ENCODE measurements at places on chromosomes 2 and 18.

- DNase-seq, result no peak
Measured at GRCh38 chr2:120177001-120177621, 46.1 kb downstream of the TMEM185B start.

- DNase-seq, result no peak
Measured at GRCh38 chr18:38046651-38047050, 481.1 kb upstream of the CELF4 start.

GRCh38 chr2:171804456-171804855, 89.6 kb downstream of the SLC25A12 start:
- DNase-seq, result no peak

DNA sequence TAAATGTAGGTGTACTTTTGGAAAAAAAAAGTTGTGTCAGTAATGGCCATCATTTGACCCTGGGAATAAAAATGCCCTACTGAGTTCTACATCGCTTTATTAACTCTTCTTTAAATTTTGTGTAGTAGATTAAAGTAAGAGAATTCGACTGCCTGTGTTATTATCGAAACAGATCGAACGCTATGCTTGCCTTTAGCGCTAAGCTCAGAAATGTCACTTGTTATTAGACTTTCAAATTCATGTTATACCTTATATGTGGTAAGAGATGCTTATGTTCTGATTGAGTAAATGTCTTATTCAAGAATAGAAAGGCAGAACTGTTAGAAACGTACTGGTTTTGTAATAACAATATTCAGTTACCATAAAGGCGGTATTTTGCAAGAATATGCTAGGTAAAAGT, 1.4 kb downstream of the UGP2 start:
- no peak for DNase-seq

DNA sequence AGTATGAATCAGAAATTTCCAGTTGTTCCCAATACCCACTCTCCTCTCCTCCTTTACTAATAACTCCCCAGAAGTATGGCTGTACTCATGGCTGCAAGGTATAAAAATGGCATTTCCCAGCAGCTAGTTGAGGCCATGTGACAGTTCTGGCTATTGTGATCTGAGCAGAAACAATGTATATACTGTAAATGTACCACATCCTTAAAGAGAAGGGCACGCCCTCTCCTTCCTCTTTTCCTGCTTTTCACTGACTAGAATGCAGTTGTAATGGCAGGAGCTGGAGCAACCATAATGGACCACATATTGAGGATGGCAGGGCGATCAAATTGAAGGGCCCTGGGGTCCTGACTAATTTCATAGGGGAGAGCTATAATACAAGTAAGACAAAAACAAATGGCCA, 211.2 kb downstream of the TNS1 start:
- DNase-seq, result no peak

DNA sequence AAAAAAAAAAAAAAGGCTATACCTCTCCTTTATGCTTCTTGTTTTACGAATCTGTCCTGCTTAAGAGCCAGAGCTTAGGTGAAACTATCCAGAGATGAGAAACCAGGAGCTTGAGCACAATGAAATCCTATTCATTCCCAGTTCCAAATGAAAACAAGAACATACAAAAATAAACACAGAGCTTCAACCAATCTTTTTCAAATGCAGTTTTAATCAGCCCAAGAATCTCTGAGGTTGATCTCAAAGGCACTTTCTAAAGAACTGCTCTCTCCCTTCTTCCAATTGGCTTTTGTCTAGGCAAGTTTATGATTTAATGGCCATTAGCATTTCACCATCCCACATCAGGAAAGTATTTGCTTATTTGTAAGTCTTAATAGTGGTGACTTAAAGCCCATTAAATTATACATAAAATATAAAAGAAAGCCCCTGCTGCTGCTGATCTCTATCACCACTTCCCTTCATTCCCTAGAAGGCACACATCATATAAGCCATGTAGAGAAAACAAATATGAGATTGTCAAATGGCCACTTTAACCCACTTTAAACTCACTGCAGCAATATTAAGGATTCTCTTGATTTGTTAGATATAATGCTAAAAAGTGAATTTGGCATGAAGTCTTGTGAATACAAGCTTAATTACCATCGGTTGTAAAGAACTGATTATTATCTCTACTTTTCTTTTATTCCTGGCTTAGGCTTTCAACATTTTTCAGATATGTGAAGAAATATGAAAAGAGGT, 29.3 kb upstream of the SCN9A start:
- DNase-seq, result no peak

Data from AG10803 (cell line).